Hematopoietic multipotent progenitor cell treated with erythropoietin and hydrocortisone succinate and interleukin-3 and kit ligand, for 6 days (in vitro differentiated cells): ENCODE measurements at places on chromosomes 12 and 14.
A peak's percentile ranks its signal among the peaks of the same experiment; 100 is the strongest.

- no peak for DNase-seq
These were observed 856 bp downstream of the GOLGA5 start for GRCh38 chr14:92794961-92795360.

DNA sequence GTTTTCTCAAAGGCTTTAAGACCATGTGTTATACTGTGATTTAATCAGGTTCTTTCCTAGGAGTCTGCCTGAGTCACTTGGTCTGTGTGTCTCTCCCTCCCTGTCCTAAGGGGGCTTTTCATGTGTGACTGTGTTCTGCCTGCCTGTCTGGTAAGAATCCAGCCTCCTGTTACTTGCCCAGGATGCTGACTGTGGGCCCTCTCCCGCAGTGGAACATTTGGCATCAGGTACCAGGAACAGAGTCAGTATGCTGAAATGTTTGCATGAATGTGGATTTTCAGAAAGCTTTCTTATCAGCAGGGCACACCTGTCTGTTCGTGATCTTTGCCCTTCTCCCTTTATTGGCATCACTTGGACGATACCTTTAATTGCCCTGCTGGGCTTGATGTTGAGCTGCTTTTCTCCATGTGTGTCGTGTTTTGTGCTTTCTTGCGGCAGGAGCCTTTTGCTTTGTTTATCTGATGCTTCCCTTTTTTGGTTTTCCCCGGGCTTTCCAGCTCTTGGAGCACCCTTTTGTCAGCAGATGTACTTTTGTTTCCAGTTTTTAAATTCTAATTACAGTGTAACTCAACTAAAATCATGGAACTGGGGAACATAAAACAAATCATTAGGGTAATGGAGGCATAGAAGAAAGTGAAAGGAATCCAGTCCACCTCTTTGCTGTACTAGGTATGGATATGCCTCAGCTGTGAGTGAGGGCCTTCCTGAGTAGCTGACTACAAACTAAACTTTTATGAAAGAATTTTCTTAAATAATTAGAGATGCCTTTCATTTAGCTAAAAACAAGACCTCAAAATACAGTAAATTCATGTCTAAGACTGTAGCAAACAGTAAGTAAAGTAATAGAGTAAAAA lies 72.5 kb downstream of the TRAF3 start:
- DNase-seq, result peak; percentile 57

GRCh38 chr12:55067701-55068100 lies 47.9 kb downstream of the NEUROD4 start:
- no peak for DNase-seq

- DNase-seq, result peak; percentile 34
These were observed 91.1 kb upstream of the FUT8 start for GRCh38 chr14:65321370-65321875.

- DNase-seq, result peak; percentile 67
These were observed 62.1 kb upstream of the TRIM9 start for GRCh38 chr14:51157012-51157411.

- no peak for DNase-seq
These were observed 2.7 kb upstream of the ADIPOR2 start for GRCh38 chr12:1688086-1688710.

DNA sequence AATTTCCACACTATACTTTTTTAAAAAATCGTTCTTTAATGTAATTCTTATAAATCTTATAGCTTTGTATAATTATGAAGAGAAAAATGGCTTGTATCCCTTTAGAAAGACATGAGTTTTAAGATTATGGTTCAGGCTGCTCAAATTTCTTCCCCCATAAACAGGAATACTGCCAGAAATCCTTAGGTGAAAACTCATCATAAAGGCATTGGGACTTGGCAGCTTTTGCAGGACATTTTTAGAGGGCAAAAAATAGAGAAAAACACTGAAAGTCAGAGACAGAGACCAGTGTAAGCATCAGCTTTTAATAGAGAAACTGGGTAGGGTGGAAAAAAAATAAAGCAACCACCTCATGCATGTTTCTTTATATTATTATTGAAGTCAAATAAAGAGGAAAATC lies 29.1 kb downstream of the LRRK2 start:
- no peak for DNase-seq

GRCh38 chr12:107519906-107520859 lies 165.4 kb upstream of the PWP1 start:
- DNase-seq, result no peak

DNA sequence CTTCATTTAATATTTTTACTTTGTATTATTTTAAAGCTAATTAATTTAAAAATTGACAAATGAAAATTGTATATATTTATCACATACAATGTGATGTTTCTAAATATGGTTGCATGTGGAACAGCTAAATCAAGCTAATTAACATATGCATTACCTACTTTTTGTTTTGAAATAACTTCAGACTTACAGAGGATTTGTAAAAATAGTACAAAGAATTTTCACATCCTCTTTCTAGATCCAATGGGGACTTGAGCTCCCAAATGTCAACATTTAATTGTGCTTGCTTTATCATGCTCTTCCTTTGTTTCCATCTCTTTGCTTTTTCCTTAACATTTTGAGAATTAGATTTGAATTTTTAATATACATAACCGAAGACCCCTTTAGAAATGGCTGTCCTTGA lies 6.6 kb downstream of the DCD start:
- no peak for DNase-seq

GRCh38 chr14:76926521-76927251 lies 100.5 kb downstream of the LRRC74A start:
- DNase-seq, result peak; percentile 54

- peak; percentile 54 for DNase-seq
These were observed 2.5 kb downstream of the HNRNPA1 start for GRCh38 chr12:54282949-54283593.

GRCh38 chr14:105141486-105142281 lies 26.9 kb downstream of the JAG2 start:
- no peak for DNase-seq

GRCh38 chr12:124745465-124745890 lies 118.2 kb downstream of the SCARB1 start:
- DNase-seq, result no peak

DNA sequence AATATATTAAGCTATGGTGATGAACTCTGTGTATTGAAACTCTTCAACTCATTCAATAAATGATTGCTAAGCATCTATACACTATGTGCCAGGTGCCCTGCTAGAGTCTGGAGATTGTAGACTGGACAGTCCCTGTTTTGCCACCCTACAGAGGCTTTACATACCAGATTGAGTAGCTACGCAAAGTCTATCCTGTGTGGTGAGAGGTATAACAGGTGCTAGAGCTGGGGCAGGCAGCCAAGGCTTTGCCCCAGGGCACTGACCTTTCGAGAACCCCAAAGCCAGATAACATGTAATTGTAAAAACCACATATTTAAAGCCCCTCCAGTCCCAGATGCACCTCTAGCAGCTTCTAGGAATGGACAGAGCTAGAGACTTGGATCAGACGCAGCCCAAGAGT lies 52.8 kb downstream of the PPM1H start:
- no peak for DNase-seq

DNA sequence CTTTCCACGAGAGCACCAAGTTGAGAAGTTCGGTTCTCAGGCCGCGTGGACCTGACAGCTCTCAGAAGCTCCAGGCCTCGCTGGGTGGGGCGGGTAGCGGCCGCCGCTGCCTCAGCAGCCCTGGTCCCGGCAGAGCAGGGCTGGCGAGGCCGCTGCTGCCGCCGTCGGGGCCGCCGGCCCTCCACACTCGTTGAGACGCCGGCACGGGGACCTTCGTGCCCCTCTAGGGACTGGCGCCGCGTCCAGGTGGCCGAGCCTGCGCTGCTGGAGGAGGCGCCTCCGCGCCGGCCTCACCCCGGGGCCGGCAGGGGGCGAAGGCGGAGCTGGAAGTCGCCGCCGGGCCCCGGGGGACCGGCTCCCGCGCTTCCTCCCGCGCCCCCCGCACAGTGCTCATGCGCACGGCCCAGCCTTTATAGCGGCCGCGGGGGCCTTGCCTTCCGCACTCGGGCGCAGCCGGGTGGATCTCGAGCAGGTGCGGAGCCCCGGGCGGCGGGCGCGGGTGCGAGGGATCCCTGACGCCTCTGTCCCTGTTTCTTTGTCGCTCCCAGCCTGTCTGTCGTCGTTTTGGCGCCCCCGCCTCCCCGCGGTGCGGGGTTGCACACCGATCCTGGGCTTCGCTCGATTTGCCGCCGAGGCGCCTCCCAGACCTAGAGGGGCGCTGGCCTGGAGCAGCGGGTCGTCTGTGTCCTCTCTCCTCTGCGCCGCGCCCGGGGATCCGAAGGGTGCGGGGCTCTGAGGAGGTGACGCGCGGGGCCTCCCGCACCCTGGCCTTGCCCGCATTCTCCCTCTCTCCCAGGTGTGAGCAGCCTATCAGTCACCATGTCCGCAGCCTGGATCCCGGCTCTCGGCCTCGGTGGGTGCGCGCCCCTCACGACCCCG lies at the start of gene COCH:
Gene COCH (plus strand): TSS at position 440 of the 879 bp plus-strand sequence. CDS start 380 bp downstream, at position 820.
- peak; percentile 59 for DNase-seq

GRCh38 chr12:19485240-19485639 lies 45.9 kb downstream of the AEBP2 start:
- no peak for DNase-seq

DNA sequence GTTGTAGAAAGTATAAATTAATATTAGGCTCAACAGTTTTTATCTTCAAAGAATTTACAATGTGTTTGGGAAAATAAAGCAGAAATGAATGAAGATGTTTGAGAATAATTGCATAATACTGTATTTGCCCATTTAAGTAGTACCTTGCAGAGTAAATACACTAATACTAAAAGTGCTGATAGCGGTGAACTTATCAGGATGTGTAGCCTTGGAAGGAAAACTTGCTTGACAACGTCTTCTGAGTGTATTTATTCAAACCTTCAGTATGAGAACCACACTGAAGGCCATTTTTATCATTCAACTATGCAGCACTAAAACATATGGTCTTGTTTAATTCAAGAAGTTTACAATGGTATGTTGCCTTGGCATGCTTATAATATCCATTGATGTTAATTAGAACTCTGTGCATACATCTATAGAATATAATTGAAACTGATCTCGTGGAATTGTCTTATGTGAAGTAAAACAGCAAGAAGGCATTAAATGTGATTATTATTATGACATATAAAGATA lies 41.3 kb downstream of the MSRB3 start:
- DNase-seq, result no peak

DNA sequence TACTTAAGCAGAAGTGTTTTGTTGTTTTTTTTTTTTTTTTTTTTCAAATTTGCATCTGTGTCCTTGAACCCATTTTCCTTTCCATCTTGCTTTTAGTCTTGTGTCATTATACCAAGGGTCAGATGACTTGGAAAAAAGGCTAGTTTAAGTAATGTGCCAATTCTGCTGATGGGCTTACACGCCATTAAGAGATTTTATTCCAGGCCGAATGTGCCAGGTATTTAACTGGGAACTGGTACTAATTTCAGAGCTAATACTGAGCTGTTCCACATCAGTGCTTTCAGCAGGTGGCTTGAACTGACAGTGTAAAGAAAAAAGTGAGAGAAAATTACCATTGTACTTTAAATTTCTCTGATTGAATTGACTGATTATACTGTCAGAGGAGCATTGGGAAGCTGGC lies 224.9 kb downstream of the NPAS3 start:
- no peak for DNase-seq

- DNase-seq, result peak; percentile 43
These were observed 190.7 kb upstream of the PPFIA2 start for GRCh38 chr12:81949841-81950308.

DNA sequence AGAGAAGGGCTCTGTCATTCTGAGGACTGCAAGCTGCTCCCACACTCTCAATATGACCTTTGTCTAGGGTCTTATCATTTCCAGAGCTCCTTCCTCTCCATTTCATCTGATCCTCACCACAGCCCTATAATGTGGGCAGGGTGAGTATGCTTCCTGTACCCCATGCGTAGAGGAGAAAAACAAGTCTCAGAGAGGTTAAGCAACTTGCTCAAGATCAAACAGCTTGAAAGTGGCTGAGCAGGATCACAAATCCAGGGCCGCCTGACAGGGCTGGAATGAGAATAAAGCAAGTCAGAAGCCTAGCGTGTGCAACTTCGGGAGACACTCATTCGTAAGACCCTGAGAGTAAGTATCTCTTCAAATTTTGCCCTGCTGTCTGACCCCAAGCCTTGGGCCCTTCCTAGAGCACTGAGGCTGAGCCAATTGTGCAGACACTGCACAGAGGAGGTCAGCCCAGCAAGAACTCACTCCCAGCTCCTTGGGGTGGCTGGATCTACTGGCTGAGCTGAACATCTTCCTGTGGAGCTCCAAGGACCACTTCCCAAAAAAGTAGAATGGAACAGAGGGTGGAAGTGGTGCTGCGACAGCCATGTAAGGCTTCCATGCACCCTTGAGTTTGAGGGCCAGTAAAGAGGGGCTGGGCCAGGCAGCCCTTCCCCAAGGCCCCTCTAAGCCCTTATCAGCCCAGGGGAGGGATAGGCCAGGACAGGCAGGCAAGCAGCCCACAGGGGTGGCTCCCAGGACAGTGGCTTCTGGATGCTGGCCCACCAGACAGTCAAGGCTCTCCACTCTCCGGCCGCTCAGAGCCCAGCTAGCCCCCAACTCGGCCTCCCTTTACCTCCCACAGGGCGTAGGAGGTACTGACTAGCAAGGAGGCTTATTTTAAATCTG lies 10.5 kb downstream of the ZFP36L1 start:
- DNase-seq, result peak; percentile 73

GRCh38 chr14:89787525-89787924 lies 167.0 kb downstream of the EFCAB11 start:
- no peak for DNase-seq

- no peak for DNase-seq
These were observed 152.4 kb downstream of the MED13L start for GRCh38 chr12:116125084-116125483.

DNA sequence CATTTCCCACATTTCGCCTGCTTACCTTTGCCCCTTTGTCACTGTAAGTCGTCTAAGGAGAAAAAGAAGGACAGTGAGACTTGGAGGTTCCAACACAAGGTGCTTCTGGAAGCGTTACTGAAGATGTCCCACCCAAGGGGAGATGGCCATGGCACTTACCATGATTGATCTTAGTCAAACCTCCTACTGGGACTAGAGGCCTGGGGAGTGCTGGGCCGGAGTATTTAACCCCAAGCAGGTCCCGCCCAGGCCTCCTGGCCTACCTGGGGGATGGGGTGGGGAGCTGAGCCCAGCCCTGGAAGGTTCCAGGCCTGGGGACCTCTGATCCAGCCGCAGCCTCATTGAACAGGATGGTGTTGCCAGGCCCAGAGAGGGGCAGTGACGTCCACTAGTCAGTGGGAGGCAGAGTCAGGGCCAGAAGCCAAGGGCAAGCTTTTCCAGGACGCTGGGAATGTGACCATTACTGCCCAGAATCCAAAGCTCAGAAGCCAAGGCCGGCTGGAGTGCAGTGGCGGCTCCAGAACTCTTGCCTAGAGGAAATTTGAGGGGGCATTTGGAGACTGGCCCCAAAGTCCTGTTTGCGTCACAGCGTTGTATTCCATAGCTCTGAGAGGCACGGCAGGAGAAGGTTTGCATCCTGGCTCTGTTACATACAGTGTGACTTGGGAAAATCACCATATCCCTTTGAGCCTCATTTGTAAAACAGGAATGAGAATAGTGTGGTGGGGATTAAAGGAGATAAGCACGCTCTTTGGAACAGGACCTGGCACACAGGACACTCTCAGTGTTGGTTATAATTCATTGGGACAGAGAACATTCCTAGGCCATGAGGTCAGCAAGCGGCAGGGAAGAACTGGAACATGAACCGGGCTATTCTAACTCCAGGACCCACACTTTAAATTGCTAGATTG lies at the start of gene HPD:
Gene HPD (minus strand): TSS at position 198 of the 911 bp plus-strand sequence. CDS start 36 bp downstream, at position 162.
- DNase-seq, result no peak

- DNase-seq, result no peak
These were observed 303.8 kb downstream of the IPO8 start for GRCh38 chr12:30391766-30392366.
